ENCODE measurements at places on chromosomes 2 and 18.

- H3K27me3 ChIP-seq: no peaks in the 10 kb centered on the region
- no peak for DNase-seq
- no peak overlapping the region for H3K27ac ChIP-seq
- no peak overlapping the region for H3K4me3 ChIP-seq
- H3K36me3 ChIP-seq: no peaks in the 10 kb centered on the region
- H3K4me1 ChIP-seq: peaks cover 4% of the 10 kb centered on the region
These were observed 17.5 kb downstream of the MYO5B start for GRCh38 chr18:50177294-50177992.

- H3K27ac ChIP-seq: no peak overlapping the region
- no peaks in the 10 kb centered on the region for H3K27me3 ChIP-seq
- H3K4me1 ChIP-seq: no peaks in the 10 kb centered on the region
- H3K4me3 ChIP-seq: no peak overlapping the region
- no peaks in the 10 kb centered on the region for H3K36me3 ChIP-seq
These were observed 40.3 kb downstream of the RBMS1 start for GRCh38 chr2:160453111-160453820.

DNA sequence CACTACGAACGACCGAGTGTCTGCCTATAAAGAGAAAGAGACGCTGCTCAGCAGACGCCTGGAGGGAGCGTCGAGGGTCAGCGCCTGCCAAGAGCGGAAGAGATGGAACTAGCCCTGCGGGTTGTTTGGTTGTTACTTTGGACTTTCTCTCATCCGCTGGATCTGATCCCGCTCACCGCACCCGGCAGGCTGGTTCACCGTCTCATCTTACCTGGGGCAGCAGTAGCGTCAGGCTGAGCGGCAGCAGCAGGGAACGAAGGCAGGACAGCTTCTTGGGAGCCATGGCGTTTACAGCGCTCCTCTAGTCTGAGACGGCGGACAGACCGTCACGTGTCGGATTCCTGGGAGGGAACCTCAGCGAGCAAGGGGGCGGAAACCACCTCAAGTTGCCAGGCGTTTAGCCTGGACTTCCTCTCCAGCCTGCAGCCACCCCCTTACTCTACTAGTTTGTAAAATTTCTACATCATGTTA lies 1.9 kb downstream of the GLB1L start:
- peak overlapping the region; percentile 7 for H3K27ac ChIP-seq
- H3K4me3 ChIP-seq: peak overlapping the region; percentile 22
- H3K36me3 ChIP-seq: peaks cover 35% of the 10 kb centered on the region
- no peaks in the 10 kb centered on the region for H3K27me3 ChIP-seq

DNA sequence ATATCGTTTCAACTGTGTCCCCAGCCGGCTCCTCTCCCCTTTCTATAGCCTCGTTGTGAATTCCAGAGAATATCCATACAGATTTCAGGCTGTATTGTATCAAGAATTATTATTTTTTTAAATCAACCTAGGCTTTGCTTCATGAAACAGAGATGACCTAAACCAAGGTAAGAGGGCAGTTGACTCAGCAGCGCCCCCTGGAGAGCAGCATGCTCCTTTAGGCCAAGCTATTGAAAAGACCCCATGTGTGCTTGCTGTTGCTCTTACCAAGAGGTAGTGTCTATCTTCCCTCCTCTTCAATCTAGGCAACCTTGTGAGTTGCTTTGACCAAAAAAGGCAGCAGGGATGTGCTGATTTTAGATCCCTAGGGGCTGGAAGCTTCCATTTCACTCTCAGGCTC lies 426.7 kb upstream of the SMIM21 start:
- H3K27ac ChIP-seq: no peak overlapping the region
- no peaks in the 10 kb centered on the region for H3K27me3 ChIP-seq
- H3K4me3 ChIP-seq: no peak overlapping the region
- no peaks in the 10 kb centered on the region for H3K36me3 ChIP-seq
- peak; percentile 25 for DNase-seq

DNA sequence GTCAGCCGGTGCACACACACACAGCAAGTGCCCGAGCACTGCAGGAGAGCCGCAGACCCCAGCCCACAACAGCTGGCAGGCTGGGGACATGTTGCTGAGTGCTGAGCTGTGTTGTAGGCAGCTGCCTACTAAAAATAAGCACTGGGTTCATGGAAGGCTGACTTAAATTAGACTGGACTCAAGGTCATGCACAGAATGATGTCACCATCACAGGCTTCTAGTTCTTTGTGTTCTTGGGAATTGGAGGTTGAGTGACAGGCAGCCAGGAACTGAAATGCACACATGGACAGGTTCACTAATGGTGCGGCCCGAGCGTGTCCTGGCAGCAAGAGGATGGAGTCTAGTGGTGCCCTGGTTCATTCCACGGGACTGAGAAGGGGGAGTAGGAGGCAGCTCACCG lies 71.3 kb downstream of the VWA3B start:
- no peaks in the 10 kb centered on the region for H3K4me1 ChIP-seq
- H3K4me3 ChIP-seq: no peak overlapping the region
- no peaks in the 10 kb centered on the region for H3K36me3 ChIP-seq
- no peak overlapping the region for H3K27ac ChIP-seq
- peak; percentile 4 for DNase-seq

- no peaks in the 10 kb centered on the region for H3K27me3 ChIP-seq
- no peaks in the 10 kb centered on the region for H3K36me3 ChIP-seq
- no peak for DNase-seq
- no peak overlapping the region for H3K4me3 ChIP-seq
- H3K27ac ChIP-seq: peak overlapping the region; percentile 58
These were observed 76.4 kb upstream of the ZEB2 start for GRCh38 chr2:144596073-144596871.

DNA sequence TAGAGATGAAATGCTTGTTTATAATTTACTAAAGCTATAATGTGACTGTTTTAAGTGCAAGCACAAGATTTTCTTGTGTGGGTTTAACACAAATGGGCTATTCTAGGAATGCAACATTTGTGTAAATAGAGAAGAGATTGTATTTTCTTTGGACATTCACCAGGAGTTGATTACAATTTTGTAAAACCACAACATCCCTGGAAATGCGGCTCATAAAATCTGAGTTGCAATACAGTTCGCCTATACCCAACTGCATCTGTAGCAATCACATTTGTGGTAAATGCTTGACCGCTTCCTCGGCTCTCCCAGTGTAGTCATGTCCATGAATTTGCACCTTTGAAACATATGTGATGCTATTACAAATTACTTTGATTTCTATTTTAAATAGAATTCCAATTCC lies 348.7 kb upstream of the CDH20 start:
- H3K27me3 ChIP-seq: no peaks in the 10 kb centered on the region
- no peaks in the 10 kb centered on the region for H3K4me1 ChIP-seq
- H3K36me3 ChIP-seq: no peaks in the 10 kb centered on the region
- H3K27ac ChIP-seq: no peak overlapping the region
- no peak overlapping the region for H3K4me3 ChIP-seq

- no peaks in the 10 kb centered on the region for H3K36me3 ChIP-seq
- no peak overlapping the region for H3K4me3 ChIP-seq
- no peak for DNase-seq
- no peaks in the 10 kb centered on the region for H3K4me1 ChIP-seq
These were observed 25.8 kb downstream of the CTLA4 start for GRCh38 chr2:203893401-203893800.

- no peaks in the 10 kb centered on the region for H3K36me3 ChIP-seq
- no peaks in the 10 kb centered on the region for H3K4me1 ChIP-seq
- H3K4me3 ChIP-seq: no peak overlapping the region
- H3K27me3 ChIP-seq: no peaks in the 10 kb centered on the region
These were observed 9.6 kb upstream of the LRP1B start for GRCh38 chr2:142140434-142140845.

DNA sequence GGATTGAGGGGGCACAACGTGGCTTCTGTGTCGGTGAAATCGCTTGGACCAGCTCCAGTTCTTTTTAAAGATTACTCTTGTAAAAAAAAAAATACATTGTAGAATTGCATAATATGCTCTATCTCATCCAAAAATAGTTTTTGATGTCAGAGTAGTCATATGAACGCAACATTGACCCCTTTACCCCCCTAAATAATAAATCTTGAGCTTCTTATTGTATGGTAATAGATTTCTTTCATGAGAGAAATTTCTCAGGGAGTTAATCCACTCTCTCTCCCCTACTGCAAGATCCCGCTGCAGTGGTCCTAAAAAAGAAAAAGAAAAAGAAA lies 50.2 kb upstream of the PAIP2B start:
- H3K4me1 ChIP-seq: no peaks in the 10 kb centered on the region
- peak overlapping the region; percentile 45 for H3K4me3 ChIP-seq
- no peak overlapping the region for H3K27ac ChIP-seq
- H3K27me3 ChIP-seq: peaks cover 41% of the 10 kb centered on the region

- no peaks in the 10 kb centered on the region for H3K36me3 ChIP-seq
- no peak for DNase-seq
- H3K4me1 ChIP-seq: no peaks in the 10 kb centered on the region
These were observed 60.0 kb downstream of the SLC16A14 start for GRCh38 chr2:230008708-230009066.

GRCh38 chr18:60469387-60470100 lies 97.0 kb upstream of the MC4R start:
- DNase-seq: no peak
- H3K36me3 ChIP-seq: no peaks in the 10 kb centered on the region
- no peak overlapping the region for H3K27ac ChIP-seq
- H3K4me1 ChIP-seq: no peaks in the 10 kb centered on the region
- no peaks in the 10 kb centered on the region for H3K27me3 ChIP-seq
- no peak overlapping the region for H3K4me3 ChIP-seq

DNA sequence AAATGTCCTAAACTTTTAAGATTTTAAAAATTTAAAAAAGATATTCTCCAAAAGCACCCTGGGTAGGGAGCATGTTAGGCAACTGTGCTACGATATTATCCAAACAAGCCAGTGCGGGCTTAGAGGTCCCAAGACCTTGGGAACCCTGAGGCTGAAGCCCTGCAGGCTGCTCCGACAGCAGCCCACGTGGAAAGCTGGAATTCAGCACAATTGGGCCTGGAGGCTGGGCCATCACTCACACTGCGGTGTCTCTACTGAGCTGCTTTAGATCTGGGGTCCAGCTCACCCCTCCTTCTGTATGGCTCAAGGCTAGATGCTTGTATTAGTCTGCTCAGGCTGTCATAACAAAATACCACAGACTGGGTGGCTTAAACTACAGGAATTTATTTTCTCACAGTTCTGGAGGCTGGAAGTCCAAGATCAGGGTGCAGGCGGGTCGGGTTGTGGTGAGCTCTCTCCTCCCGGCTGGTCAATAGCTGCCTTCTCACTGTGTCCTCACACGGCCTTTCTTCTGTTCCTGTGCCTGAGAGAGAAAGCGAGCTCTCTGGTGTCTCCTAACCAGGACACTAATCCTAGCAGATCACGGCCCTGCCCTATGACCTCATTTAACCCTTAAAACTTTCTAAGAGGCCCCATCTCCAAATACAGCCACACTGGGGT lies 42.5 kb downstream of the DPYSL5 start:
- no peaks in the 10 kb centered on the region for H3K4me1 ChIP-seq
- no peaks in the 10 kb centered on the region for H3K36me3 ChIP-seq
- no peak overlapping the region for H3K4me3 ChIP-seq
- no peak for DNase-seq
- H3K27ac ChIP-seq: no peak overlapping the region

DNA sequence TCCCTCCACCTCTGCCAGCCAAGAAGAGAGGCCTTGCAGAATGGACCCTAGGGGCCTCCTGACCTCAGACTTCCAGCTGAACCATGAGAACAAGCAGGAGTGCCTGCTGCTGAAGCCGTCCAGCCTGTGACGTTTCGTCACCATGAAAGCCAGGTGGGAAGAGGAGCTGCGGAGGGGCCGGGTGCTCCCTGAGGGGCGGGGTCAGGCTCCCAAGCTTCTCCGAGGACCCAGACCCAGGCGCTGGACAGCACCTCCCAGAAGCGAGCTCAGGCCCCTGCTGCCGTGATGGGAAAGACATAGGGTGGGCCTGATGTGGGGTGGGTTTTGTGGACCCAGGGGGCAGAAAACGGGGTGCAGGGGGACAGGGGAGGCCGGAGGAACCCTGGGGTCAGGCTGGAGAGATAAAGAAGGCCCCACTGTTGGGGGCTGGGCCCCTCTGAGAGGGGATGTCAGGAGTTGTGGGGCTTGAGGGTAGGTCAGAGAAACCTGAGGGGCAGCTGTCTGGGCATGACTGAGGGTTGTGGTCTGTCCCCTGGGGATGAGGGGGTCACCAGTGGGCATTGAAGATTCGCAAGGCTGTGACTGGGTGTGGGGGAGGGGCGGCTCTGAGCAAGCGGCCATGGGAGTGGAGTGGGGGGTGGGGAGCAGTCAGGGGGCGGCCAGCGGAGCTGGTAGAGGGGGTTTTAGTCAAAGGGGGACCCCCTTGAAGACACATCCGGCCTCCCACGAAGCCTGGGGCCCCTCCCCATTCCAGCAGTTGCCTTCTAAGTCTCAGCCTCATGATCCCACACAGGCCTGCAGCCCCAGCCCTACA lies 73.4 kb upstream of the ODC1 start:
- no peaks in the 10 kb centered on the region for H3K36me3 ChIP-seq
- H3K27ac ChIP-seq: no peak overlapping the region
- DNase-seq: no peak
- H3K27me3 ChIP-seq: no peaks in the 10 kb centered on the region
- H3K4me1 ChIP-seq: no peaks in the 10 kb centered on the region

- H3K36me3 ChIP-seq: no peaks in the 10 kb centered on the region
- H3K4me1 ChIP-seq: peaks cover 52% of the 10 kb centered on the region
- no peak overlapping the region for H3K4me3 ChIP-seq
- H3K27ac ChIP-seq: no peak overlapping the region
- no peak for DNase-seq
These were observed 10.6 kb downstream of the ZFP36L2 start for GRCh38 chr2:43215673-43216255.

All from small intestine (tissue), 16 donors.